ENCODE measurements at places on chromosomes 4 and X.

- DNase-seq, result no peak
Measured at GRCh38 chr4:151094290-151094751, 5.1 kb upstream of the RPS3A start.

DNA sequence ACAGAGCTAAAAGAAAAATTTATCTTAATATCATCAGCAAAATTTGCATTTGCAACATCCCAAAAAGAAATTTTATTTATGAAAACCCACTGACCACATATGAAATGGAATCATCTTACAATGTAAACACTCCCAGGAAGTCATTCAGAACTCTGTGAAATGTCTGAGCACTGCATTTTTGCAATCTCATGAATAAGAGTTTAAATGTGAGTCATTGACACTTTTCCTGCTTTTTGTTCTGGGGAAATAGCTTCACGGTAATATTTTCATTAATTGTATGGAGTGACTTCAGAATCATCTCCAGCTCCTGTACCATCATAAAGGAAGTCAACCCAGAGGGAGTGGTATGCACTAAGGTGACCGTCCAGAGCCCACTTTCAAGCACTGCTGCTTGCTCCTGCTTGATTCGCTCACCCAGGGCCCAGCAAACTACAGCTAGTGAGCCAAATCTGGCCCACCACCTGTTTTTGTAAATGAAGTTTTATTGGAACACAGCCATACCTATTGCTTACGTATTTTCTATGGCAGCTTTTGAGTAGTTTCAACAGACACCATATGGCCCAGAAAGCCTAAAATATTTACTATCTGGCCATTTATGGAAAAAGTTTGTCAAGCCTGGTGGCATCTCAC, 17.2 kb downstream of the EDNRA start:
- DNase-seq, result no peak

DNA sequence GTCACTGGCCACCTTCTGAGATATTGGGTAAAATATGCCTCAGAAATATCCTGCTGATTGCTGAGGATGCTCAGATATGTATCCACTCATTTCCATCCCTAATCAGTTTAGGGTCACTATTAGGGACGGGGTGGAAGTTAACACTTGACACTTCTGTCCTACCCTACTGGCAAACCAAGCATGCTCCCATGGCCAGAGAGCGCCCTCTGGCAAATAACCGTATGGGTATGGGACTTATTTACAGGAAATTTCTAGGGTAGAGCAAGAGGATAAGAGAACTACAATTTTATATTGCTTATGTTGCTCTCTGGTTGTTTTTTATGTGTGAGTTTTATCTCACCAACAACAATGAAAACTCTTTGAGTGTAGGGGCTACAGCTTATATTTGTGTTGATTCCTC, 86.8 kb upstream of the TSPAN7 start:
- DNase-seq, result no peak

DNA sequence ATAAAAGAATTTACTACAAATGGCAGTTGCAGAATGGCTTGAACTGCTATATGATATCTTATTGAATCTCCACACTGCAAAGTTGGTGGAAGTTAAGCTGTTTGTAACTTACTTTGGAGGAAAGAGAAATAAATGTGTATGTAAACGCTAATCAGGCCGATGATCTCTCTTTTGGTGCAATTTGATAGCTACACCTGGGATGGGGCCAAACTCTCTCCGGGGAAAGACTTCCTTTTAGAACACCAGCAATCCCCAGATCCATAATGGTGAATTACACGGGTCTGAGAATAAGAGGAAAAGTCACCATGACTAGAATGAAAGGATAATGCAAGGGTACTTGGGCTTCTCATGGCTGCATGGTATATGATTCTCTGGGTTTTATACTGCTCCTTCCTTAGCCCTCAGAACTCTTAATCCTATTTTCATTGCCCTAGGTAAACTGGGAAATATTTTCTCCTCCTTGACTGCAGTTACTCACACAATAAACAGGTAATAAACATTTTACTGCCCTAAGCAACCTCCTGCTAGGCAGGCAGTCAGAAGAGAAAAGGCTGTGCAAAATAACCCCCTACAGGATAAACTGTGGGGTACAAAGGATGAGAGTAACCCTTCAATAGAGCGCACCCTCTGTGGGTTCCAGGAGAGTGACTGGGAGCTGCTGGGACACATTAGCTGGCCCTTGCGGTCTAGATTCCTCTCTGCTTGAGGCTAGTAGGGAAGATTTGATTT, 109.3 kb downstream of the MGST2 start:
- no peak for DNase-seq

DNA sequence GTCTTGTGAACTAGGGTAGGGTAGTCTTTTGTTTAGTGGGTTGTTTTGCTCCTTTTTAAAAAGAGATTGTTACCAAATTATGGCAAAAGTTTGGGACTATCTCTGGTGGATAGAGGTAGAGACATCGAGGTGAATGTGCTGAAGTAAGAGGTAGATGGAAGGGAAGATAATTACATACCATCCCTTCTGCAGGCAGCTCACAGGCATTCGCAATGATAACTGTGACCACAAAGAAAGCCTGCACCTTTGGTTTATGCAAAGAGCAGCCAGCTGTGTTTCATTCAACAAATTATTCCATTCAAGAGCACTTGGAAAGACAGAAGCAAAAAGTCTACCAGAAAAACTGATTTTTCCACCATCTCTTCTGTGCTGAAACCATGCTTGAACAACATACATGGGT, 155.6 kb downstream of the GATB start:
- no peak for DNase-seq

GRCh38 chr4:40040908-40041307, 15.7 kb upstream of the N4BP2 start:
- DNase-seq, result no peak

DNA sequence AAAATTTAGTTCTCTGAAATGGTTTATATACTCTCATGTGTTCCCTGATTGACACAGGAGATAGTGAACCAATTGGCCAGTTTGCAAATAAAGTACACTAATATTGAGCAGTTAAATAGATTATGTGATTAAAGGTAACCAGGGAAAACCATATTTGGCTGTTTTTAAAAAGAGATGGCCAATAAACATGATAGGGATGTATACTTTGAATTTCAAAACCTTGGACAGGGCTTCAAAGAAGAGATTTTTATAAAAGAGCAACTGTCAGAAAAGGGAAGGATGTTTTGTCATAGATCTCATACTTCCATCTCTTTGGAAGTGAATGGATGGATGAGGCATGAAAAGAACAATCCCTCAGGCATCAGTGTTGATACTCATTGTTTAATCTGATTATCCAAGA, 825.3 kb downstream of the STIM2 start:
- DNase-seq, result no peak

DNA sequence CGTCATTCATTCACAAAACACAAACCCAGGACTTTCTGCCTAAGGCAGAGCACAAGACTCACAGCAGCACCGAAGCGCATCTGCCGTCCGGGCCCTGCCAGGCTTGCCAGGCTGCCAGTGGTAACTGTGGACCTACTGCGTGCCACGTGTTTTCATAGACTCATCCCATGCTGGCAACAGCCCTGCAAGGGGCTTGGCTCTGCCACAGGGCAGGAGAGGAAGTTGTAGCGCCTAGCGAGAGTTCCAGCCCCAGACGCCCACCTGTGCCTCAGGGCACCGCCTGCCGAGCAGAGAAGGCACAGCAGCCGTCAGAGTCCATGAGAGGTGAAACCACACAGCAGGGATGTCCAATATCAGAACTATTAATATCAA, 18.9 kb upstream of the MRFAP1 start:
- DNase-seq, result no peak

- no peak for DNase-seq
Measured at GRCh38 chr4:82362565-82362964, 11.2 kb downstream of the HNRNPD start.

- DNase-seq, result no peak
Measured at GRCh38 chr4:10893395-10893794, 208.8 kb upstream of the CLNK start.

DNA sequence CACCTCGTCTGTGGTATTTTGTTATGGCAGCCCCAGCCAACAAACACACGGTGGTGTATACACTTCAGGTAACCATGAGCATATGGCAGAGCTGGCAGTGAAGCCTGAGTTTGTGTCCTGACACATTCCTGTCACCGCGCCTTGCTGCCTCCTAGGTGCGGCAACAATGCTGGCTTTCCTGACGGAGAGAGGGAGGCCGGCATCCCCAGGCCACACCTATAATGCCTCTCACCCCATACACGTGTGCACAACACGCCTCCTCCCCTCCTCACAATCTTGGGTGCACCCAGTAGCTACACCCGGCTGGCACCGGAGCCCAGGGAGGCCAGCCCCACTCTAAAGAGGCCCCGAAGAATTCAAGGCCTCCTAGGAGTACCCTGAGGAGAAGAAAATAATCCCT, 158.5 kb downstream of the NSUN7 start:
- no peak for DNase-seq

GRCh38 chr4:7032596-7032995, 10.6 kb upstream of the TADA2B start:
- no peak for DNase-seq

GRCh38 chr4:73803213-73803612, 33.3 kb upstream of the CXCL6 start:
- DNase-seq, result no peak

GRCh38 chr4:107825072-107825824, 516 bp downstream of the SGMS2 start:
- no peak for DNase-seq

DNA sequence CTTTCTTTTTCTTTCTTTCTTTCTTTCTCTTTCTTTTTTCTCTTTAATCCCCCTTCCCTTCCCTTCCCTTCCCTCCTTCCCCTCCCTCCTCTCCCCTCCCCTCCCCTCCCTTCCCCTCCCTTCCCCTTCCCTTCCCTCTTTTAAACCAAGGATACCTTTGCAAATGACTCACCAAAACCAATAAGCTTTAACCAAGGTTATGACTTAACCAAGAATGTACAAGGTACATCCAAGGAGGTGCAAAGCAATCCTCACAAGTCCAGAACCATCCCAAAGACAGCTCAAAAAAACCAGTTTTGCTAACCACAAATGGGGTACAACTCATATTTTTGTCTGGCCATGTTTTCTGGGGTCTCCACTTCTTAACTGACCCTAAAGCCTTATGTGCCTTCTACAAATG, 174.7 kb upstream of the PPP1R2C start:
- DNase-seq, result no peak

DNA sequence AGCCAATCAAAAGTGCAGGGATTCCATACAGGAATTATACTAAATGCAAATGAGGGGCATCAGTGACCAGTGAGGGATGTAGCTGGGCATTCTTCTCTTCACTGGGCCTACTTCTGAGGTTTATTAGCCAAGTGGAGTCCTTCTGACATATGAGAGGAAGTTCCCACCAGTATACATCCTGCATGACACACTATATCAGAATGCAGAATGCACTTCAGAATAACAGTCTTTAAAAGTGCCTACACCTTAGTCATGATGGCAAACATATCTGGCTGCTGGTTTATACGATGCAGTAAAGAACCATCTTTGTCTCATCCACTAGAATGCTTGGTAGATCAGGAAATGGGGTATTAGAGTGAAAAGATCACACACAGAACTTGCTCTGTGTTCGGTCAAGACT, 180.3 kb upstream of the PPARGC1A start:
- no peak for DNase-seq

DNA sequence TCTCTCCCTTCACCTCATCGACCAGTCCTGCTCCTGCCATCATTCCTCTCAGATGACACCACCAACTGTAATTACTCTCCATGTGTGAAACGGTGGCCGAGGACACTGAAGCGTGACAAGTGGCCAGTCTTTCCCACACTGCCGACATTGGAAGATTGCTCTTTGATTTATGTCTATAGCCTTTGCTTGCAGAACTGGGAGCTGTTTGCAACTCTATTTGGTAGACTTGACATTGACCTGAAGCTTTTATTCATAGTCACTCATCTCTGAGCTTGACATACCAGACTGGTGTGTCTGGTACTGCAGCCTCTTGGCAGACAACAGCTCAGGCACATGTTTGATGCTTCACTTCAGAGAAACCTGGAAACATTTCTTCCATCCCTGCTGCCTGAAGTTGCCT, 121.8 kb upstream of the GALNT7 start:
- peak; percentile 51 for DNase-seq

GRCh38 chr4:9146967-9147366, 23.2 kb upstream of the FAM90A26 start:
- no peak for DNase-seq

DNA sequence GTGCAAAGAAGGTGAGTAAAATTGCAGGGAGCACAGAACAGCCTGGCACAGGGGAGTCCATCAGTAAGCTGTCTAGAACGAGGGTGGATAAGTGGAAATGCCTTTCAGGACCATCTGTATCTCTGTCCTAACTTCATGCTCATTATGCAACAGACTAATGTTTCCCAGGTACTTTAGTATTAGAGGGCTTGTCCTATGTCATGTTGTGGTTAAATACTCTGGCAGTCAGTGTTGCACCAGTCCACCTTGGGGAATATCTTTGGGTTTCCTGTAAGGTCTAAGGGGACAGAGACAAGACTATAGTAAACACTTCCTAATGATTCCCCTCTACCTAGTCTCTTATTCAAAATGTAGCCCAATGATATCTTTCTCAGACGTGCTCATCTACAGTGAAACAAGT, 21.3 kb downstream of the NOCT start:
- DNase-seq, result no peak

DNA sequence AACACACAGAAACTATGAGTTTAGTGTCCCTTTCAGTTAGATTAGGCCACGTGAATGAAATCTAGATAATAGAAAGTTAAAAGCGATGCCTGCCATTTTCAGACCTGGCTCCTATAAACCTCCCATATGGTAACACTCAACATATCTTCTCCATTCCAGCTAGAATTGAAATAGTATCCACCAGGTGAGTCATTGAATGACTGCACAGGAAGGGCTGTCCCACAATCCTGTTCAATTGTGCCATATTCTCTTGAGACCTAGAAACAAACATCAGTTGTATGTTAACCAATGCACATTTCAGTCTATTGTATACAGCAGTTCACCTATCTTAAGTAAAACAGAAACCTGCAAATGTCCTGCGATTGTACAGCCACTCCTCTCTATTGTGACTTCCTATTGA, 659.3 kb upstream of the SLIT2 start:
- DNase-seq, result no peak

DNA sequence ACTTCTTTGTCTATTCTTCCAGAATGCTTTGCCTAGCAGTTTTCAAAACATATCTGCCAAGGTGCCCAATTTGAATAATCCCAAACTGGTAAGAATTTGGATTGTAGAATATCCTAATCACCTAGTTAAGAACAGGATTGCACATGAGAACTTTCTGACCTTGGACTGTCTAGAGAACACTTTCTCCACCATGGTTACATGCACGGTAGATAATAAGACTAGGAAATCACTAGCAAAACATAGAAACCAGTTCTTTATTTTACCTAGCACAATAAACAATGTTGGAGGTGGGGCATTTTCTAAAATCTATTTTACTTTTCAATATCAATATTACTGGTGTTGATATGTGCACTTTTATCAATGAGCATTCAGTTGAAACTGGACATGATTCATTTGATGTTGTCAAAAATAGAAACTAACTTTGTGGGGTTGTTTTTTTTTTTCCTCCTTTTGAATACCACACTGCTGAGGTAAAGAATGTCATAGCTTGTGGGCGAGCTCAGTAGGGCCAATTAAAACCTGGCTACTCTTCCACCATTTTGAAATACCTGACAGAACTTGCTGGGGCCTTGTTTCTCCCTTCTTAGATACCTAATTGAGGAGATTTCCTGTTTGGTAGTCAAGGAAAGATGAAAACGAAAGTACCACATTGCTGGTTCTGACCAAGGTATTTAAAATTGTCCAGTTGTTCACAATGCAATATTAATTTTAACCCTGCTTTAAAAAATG, 10.4 kb downstream of the MID1IP1 start:
- DNase-seq, result no peak

- no peak for DNase-seq
Measured at GRCh38 chr4:1879485-1879884, 8.3 kb downstream of the NSD2 start.

GRCh38 chr4:163703251-163703650, 208.8 kb downstream of the TMA16 start:
- DNase-seq, result no peak

Measured in NCI-H748 treated with DMSO at 0.1 percent for 48 hours (cell line).